Fibroblast of mammary gland (primary cell): ENCODE measurements at places on chromosomes 3 and 15.

- no peak for DNase-seq
Measured at GRCh38 chr3:25046911-25047771, 380.9 kb upstream of the RARB start.

DNA sequence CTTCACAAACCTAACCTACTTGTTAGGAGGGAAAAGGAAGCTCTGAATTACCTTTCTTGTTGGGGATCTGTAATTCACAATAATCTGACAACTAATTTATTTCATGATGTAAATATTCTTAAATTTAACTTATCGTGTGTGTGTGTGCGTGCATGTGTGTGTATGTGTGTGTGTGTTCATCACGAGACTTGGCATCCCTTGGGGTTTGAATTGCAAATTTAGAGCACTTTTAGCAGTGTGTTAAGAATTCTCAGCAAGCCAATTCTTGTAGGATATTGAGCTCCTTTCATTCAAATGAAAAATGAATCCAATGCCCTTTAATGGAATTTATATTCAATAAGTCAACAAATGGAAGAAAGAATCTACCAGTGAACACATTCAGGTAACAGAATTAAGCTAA lies 85.9 kb upstream of the C3orf80 start:
- no peak for DNase-seq

DNA sequence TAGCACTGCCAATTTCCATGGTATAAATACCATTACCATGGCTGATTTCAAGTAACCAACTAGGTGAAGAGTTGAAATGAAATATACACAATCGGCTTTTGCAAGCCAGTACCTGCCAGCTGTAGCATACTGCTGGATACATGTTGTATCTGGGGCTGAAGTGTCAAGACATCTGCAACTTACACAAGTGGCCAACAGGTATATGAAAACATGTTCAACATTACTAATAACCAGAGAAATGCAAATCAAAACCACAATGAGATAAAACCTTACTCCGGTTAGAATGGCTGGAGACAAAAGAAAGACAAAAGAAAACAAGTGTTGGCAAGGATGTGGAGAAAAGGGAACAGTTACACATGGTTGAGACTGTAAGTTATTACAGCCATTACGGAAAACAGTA lies 11.6 kb downstream of the ATOSA start:
- DNase-seq = no peak

DNA sequence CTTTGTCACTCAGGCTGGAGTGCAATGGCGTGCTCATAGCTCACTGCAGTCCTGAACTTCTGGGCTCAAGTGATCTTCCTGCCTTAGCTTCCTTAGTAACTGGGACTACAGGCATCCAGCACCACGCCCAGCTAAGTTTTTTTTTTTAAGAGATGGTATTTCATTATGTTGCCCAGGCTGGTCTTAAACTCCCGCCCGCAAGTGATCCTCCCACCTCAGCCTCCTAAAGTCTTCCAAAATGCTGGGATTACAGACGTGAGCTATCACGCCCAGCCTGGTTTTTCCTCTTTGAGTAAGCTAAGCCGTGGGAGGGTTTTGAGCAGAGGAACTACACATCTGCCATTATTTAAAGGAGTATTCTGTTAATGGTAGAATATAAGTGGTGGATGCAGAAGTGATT lies 7.4 kb upstream of the LRRFIP2 start:
- DNase-seq = peak; percentile 59

GRCh38 chr3:177928172-177928873 lies 607.9 kb upstream of the KCNMB2 start:
- DNase-seq = peak; percentile 80

- no peak for DNase-seq
Measured at GRCh38 chr3:169449012-169449411, 214.5 kb downstream of the MECOM start.

GRCh38 chr3:38038447-38038911 lies 529 bp upstream of the DLEC1 start:
- DNase-seq = no peak

DNA sequence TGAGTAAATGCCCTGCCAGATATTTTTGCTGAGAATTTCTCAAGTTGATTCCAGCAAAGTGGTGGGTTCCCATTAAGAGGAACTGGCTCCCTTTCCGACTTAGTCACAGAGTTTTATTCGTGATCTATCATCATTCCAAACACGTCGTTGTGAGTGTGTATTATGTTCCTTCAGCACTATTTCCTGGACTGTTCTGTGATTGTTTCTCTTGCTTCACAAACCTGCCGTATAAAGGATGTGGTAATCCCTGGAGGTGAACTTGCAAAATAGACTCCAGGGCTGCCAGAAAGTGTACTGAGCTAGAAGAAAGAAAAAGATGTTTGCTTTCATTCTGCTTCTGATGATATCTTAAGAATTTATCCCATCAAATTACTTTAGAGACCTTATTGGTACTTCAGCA lies 14.5 kb upstream of the CAPN3 start:
- DNase-seq = peak; percentile 95

DNA sequence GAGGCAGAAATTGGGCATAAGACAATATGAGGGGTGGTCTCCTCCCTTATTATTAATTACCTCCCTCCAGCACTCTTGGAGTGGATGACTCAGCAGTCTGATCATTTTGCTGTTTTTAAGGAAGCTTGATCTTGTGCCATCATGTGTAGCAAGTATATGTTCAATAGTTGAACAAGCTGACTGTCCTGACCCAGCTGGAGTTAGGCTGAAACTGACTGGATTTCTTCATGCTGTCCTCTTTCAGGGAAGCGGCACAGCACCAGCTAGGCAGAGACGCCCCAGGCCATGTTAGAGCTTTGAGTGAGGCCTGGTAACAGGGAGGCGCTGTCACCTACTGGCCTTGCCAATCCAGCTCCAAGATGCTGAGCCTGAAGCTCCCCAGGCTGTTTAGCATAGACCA lies 54.4 kb upstream of the KIF23 start:
- DNase-seq = peak; percentile 63

- no peak for DNase-seq
Measured at GRCh38 chr3:64865839-64866570, 178.2 kb upstream of the ADAMTS9 start.

- DNase-seq = no peak
Measured at GRCh38 chr3:188147782-188148181, 6.2 kb upstream of the LPP start.

- peak; percentile 13 for DNase-seq
Measured at GRCh38 chr3:99505200-99505599, 133.2 kb upstream of the COL8A1 start.

DNA sequence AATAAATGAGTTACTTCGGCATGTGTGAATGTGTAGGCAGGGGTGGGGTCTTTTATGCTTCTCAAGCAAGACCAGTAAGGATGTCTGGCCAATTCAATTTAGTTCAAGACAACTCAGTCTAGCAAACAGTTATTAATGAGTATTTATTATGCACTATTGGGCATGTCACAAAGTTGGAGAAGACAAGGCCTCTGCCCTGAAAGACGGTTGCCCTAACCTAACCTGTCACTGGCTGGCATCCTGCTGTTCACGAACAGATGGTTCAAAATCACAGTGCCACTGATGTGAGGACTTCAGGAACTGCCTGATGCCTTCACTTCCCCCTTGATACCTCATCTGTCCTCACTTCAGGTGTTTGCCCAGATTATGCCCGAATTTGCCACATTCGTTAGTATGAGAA lies 217.8 kb downstream of the SOX2 start:
- no peak for DNase-seq

DNA sequence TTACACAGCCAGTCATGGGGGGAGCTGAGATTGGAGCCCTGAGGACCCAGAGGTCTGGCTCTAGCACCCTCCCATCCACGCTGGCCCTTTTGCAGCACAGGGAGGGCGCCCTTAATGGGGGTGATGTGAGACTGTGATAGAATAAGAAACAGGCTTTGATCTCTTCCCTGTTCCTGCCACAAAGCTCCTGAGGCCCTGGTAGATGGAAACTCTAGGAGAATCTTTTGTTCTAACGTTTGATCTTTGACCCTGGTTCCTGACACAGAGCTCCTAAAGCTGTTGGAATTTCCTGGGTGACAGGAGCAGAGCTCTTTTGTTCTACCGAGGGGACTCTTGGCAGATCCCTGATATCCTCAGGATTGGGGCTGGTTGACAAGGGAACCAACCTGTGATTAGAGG lies 1.2 kb upstream of the UROC1 start:
- no peak for DNase-seq

GRCh38 chr3:197706658-197707057 lies 30.0 kb downstream of the RUBCN start:
- DNase-seq = no peak

DNA sequence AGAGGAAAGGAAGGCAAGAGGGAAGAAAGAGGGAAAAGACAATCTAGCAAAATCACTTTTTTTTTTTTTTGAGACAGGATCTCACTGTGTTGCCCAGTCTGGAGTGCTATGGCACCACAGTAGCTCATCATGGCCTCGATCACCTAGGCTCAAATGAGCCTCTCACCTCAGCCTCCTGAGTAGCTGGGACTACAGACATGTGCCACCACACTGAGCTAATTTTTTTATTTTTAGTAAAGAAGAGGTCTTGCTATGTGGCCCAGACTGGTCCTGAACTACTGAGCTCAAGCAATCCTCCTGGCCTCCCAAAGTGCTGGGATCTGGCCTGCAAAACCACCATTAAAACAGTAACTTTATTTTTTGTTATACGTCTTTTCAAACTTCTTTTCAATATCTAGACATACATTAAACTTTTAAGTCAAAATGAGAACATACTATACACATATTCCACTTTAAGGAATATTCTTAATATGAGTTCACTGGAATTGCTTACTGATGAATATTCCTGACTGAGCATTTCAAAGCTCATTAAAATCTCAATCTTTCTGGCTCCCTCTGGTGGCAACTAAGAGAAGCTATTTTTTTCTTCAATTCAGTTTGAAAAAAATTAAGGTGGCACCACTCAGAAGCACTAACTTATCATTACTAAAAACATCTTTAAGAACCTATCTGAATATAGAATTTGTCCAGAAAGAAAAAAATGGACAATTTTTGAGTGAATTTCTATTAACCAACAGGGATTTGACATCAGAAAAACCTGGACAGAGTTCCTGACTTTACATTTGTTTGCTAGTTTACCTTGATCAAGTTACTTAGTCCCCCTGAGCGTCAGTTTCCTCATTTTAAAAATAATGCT lies 40.9 kb downstream of the UACA start:
- peak; percentile 71 for DNase-seq

DNA sequence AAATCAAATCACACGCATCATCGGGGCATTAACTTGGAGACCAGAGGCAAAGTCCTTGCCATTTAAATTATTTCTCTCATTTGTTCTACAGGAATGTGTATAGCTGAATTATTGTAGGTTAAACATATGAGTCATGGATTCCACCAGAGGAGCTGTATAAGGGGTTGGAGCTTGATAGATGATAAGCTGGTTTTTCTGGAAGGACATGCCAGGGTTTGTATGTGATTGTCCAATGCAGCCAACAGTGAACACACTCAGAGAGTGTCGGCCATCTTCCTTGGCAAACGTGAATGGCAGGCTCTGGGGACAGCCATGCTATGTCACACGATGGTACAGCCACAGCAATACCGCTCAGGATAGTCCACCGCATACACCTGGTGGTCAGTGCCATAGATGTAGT lies 25.1 kb downstream of the SSUH2 start:
- DNase-seq = peak; percentile 28

GRCh38 chr3:131038326-131038725 lies 11.6 kb downstream of the NEK11 start:
- peak; percentile 57 for DNase-seq

- no peak for DNase-seq
Measured at GRCh38 chr15:57281321-57281720, 95.0 kb upstream of the CGNL1 start.

DNA sequence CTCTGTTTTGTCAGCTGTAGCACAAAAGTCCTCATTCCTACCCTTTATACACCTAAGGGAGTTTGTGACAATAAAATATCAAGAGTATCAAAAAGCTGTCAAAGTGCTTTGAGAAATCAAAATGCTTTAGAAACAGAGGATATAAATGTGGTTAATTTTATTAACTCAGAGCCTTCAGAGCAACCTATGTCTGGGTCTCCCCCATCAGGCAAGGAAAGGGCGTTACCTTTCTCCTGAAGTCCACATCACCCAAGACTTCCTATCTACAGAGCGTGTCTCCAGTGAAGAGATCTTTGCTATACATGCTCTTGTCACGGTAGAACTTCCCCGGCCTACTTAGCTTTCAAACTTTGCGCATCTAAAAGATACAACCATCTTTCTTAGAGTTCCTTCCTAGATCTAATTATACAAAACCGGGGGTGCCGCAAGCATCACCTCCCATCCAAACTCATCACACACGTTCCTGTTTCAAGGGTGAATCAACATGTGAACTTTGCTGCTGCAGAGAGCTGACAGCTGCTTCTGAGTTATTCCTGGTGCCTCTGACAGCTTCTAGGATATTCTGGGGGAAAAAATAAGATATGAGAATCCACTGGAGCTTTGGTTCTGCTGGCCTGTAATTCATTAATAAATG lies 93.0 kb downstream of the RARB start:
- DNase-seq = no peak

DNA sequence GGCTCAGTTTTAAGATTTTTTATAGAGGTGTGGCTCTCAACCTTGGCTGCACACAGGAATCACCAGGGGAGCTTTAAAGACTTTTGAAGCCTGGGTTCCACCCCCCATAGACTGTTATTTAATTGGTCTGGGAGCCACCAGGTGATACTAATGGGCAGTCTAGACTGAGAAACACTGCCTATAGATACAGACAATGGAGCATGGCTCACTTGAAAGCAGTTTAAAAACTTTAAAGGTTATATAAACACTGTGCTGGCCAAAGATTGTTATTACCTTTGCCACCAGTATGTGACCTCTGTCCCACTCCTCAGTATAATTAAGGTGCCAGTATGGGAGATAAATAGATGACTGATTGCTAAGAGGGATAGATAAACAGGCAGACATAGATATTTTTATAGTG lies 3.8 kb downstream of the GOLIM4 start:
- no peak for DNase-seq

- no peak for DNase-seq
Measured at GRCh38 chr3:20904671-20905070, 718.7 kb upstream of the SGO1 start.

DNA sequence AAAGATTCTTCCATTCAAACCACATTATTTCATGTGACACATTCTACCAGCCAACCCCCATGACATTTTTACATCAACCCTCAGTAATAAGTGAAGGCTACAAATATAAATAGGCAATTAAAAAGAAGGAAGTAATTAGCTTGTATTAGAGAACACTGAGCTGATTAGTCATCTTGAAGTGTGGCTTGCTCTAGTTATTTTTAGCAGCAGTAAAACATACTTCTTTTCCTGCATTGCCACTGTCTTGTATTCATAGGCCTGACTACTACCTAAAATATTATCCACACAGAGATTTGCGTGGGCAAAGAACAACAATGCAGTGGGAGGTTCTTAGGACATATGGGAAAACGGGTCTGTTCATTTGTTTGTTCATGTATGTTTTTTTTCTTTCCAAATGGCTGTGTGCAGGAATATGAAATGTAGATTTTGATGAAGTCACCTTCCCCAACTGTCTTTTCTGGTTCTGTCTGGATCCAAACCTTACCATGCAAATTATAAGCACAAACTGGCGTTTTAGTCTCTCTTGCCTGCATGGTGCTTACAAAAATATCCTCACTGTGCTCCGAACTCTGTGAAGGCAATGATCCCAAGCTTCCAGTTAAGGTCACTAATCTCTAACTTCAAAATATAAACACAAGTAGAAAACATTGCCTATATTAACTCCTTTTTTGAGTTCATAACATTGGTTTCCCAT lies 31.5 kb upstream of the TM4SF4 start:
- peak; percentile 85 for DNase-seq
